ENCODE measurements at places on chromosomes 2 and 18.
A peak's percentile ranks its signal among the peaks of the same experiment; 100 is the strongest.

DNA sequence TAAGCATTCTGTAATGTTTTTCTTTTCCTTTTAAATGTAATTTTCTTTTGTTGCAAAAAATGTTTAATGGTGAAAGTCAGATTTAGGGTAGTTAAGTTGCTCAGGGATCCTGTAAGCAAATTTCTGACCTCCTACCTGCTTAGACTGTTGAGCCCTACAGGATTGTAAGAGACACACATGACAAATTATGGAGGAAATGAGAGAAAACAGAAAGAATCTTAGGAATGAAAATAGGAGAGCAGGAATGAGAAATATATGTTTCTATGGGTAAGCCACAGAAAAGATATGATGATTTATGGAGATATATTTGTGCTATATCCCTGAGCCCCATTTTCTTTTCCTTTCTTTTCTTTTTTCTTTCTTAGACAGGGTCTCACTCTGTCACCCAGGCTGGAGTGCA lies 28.3 kb downstream of the CYBRD1 start:
- no peaks in the 10 kb centered on the region for H3K27me3 ChIP-seq
- H3K4me1 ChIP-seq: no peaks in the 10 kb centered on the region
- DNase-seq: no peak

GRCh38 chr18:24052053-24052452 lies 37.5 kb downstream of the TTC39C start:
- H3K4me3 ChIP-seq: no peak overlapping the region
- H3K36me3 ChIP-seq: no peaks in the 10 kb centered on the region
- no peaks in the 10 kb centered on the region for H3K4me1 ChIP-seq
- no peaks in the 10 kb centered on the region for H3K27me3 ChIP-seq
- no peak for DNase-seq

DNA sequence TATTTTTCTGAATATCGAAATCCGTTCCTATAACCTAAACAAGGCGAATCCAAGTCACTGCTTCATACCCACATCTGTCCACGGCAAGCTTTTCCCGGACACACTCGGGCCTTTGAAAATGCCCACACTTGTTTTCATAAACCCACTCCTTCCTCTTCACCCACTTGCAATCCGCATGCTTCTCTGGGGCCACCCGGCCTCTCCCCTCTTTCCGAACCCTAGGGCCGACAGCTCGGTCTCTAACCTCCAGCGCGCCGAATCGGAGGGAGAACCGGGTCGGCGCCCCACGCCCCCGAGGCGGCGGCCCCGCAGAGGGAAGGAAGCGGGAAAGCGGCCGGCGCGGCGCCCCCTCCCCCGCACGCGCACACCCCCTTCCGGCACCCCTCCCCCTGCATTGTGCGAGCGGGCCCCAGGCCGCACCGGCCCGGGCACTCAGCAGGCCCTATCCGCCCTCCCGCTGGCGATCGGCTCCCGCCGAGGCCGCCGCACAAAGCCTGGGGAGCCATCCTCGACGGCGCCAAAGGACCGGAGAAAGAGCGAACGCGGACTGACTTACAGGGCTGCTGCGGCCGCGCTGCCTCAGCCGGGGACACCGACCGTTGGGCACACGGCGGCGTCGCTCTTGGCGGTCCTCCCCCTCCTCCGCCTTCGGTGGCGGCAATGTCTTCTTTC lies 467 bp downstream of the PUM2 start:
- H3K27ac ChIP-seq: peak overlapping the region; percentile 97
- H3K27me3 ChIP-seq: no peaks in the 10 kb centered on the region
- H3K36me3 ChIP-seq: no peaks in the 10 kb centered on the region
- peak overlapping the region; percentile 97 for H3K4me3 ChIP-seq
- no peaks in the 10 kb centered on the region for H3K4me1 ChIP-seq

GRCh38 chr2:122635686-122636085 lies 880.2 kb downstream of the TSN start:
- H3K27ac ChIP-seq: no peak overlapping the region
- no peaks in the 10 kb centered on the region for H3K27me3 ChIP-seq
- H3K4me1 ChIP-seq: no peaks in the 10 kb centered on the region

- DNase-seq: no peak
- H3K4me1 ChIP-seq: no peaks in the 10 kb centered on the region
- H3K4me3 ChIP-seq: no peak overlapping the region
- no peaks in the 10 kb centered on the region for H3K27me3 ChIP-seq
- H3K27ac ChIP-seq: no peak overlapping the region
- H3K36me3 ChIP-seq: no peaks in the 10 kb centered on the region
Observed at GRCh38 chr2:83063511-83063910, 1395.6 kb downstream of the SUCLG1 start.

DNA sequence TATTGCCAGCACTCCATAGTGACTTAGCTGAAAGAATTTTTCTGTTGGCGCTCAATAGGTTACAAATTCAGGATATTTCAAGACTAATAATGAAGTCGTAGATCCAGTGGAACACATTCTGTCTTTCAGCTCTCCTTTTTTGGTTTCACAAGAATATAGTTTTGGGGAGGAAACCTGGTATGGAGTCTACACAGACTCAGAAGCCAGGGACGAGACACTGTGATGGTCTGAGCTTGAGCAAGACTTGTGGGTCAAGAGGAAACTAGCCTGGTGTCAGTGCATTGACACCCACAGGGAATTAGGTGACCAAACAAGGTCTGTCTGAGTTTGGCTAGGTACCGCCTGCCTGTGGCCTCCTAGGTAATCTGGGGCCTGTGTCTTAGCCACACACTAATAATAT lies 26.9 kb downstream of the ARL4C start:
- H3K4me3 ChIP-seq: no peak overlapping the region
- no peaks in the 10 kb centered on the region for H3K36me3 ChIP-seq
- DNase-seq: no peak
- no peak overlapping the region for H3K27ac ChIP-seq
- no peaks in the 10 kb centered on the region for H3K4me1 ChIP-seq

GRCh38 chr2:23346781-23347180 lies 38.2 kb upstream of the KLHL29 start:
- H3K4me3 ChIP-seq: no peak overlapping the region
- DNase-seq: no peak
- H3K4me1 ChIP-seq: no peaks in the 10 kb centered on the region
- no peaks in the 10 kb centered on the region for H3K27me3 ChIP-seq

DNA sequence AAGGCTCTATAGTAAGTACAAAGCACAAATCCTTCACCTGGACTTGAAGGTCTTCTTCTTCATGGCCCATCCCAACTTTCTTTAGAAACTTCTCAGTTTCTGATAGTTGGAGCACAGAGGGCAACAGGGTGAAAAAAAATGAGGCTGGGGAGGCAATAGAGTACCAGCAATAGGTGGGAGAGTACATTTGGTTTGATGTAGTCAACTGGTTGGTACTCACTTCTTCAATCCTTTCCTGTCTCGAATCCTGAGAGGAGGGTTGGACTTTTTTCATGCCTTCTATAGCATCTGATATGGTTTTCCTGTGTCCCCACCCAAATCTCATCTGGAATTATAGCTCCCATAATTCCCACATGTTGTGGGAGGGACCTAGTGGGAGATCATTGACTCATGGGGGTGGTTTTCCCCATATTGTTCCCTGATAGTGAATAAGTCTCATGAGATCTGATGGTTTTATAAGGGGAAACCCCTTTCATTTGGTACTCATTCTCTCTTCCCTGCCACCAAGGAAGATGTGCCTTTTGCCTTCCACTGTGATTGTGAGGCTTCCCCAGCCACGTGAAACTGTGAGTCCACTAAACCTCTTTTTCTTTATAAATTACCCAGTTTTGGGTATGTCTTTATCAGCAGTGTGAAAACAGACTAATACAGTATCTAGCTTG lies 75.9 kb upstream of the LCLAT1 start:
- H3K4me3 ChIP-seq: no peak overlapping the region
- H3K27ac ChIP-seq: no peak overlapping the region
- H3K36me3 ChIP-seq: no peaks in the 10 kb centered on the region

DNA sequence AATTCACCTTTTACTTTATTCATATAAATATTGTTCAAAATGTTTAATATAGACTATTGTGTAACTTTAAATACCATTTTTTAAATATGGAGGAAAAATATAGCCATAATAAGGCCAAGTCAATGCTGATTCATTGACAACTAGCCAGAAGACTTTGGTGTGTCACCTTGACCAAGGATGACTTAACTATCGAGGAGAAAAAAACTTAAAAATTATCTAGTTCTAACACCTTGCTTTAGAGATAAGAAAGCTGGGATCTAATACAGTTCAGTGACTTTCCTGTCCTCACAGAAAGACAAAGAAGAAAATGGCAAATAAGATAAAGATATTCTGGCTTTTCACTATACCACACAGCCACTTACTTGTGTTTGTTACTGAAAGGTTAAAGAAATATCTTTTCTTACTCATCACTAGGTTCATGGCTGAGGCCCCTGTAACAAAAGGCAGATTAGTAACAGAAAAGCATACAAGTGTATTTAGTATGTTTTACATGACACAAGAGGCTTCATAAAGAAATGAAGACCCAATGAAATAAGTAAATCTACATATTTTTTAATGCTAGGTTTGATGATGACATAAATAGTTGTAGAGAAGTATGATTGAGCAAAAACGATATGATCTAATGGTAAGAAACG lies 65.9 kb upstream of the LRRTM1 start:
- no peak overlapping the region for H3K27ac ChIP-seq
- no peaks in the 10 kb centered on the region for H3K4me1 ChIP-seq
- no peaks in the 10 kb centered on the region for H3K36me3 ChIP-seq
- H3K4me3 ChIP-seq: no peak overlapping the region
- no peak for DNase-seq

- DNase-seq: peak; percentile 28
- H3K27ac ChIP-seq: no peak overlapping the region
- H3K36me3 ChIP-seq: no peaks in the 10 kb centered on the region
- no peaks in the 10 kb centered on the region for H3K27me3 ChIP-seq
Observed at GRCh38 chr2:202423139-202423538, 47.0 kb downstream of the BMPR2 start.

DNA sequence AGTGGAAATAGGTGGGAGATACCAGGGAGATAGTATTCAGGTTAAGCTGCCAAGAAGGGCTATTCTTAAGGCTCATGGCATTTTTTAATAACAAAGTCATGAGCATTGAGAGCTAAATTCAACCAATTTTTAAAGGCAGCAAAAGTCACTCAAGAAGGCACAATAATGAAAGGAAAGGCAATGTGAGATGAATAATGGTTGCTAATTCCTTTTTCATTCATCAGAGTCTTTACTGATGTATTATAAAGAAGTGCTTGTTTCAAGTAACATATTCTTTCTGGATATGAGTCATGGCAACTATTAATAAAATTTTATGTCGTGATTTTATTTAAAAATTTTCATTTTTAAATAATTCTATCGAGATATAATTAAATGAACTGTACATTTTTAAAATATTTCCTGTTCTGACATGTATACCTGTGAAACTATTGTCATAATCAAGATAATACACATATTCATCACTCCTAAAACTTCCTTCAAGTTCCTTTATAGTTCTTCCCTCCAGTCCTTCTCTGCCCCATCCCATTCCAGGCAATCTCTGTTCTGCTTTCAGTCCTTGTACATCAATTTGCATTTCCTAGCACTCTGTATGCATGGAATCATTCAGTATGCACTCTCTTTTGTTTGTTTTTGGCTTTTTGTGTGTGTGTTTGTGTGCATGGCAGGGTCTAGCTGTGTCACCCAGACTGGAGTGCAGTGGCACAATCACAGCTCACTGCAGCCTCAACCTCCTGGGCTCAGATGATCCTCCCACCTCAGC lies 40.8 kb downstream of the VWC2L start:
- H3K4me3 ChIP-seq: no peak overlapping the region
- no peak overlapping the region for H3K27ac ChIP-seq
- H3K36me3 ChIP-seq: no peaks in the 10 kb centered on the region
- no peak for DNase-seq
- H3K4me1 ChIP-seq: no peaks in the 10 kb centered on the region

DNA sequence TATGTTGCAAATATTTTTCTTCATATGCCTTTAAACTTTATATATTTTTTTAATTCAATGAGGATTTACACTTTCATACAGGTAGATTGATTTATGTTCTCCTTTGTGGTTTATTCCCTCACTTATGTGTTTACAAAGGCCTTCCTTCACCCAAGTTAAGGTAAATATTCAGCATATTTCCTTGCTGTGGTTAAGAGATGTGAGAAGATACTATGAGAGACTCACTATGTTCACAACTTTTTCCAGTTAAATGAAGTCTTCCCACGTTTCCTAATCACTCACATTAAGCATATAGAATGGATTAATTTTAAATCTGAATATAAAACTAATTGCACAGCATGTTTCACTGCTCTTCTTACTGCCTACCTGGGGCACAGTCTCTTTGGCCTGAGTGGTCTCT lies 597 bp downstream of the PECR start:
- peak overlapping the region; percentile 58 for H3K4me3 ChIP-seq
- peaks cover 9% of the 10 kb centered on the region for H3K4me1 ChIP-seq
- DNase-seq: no peak
- no peak overlapping the region for H3K27ac ChIP-seq
- H3K27me3 ChIP-seq: no peaks in the 10 kb centered on the region

DNA sequence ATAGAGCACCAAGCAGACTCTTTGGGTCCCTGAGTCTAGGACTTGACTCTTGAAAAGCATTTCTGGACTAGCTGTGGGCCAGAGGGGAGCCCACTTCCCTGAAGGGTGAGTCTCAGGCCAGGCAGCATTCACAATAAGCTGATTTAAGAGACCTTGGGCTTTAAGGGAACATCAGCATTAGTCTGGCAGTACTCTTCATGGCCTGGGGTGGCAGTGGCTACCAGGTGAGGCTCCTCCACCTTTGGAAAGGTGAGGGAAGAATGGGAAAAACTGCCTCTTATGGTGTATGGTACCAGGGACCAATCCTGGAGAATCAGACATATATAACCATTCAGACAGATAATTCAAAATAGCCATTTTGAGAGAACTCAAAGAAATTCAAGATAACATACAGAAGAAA lies 599.9 kb upstream of the POU3F3 start:
- no peak for DNase-seq
- no peaks in the 10 kb centered on the region for H3K27me3 ChIP-seq
- H3K27ac ChIP-seq: no peak overlapping the region

DNA sequence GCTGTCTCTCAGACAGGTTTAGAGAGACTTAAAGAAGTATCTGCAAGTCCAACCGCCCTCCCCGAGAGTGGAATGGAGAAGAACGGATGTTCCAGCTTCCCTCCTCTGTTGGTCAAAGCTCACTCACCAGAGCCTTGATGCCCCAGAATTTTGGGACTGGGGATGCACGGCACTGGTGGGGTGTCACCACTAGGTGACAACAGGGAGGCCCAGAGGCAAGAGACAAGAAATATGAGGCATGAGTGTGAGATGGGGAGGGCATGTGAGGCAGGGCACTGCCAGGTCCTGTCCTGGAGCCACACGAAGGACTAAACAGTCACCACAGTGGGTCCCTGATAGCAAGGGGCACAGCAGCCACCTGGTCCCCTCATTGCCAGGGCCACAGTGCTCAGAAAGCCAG lies 35.1 kb upstream of the SH3BP4 start:
- H3K4me1 ChIP-seq: no peaks in the 10 kb centered on the region
- H3K36me3 ChIP-seq: no peaks in the 10 kb centered on the region
- H3K27ac ChIP-seq: no peak overlapping the region
- H3K4me3 ChIP-seq: no peak overlapping the region
- no peak for DNase-seq

DNA sequence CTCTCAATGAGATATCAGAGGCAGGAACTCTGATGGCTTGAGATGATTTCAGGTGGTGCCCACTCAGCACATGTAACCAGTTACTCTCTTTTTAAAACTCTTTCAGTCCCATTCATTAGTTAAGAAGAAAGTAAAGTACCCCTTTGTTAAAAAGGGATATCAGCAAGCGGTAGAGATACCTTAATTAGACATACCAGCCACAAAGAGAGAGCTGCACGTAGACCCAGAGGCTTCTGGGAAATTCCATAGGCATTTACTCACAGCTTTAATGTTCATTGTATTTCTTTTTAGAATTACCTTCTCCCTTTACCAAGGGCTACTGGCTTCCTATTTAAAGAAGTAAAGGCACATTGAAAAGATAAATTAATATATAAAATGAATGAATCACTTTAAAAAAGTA lies 63.3 kb downstream of the LYPD6B start:
- H3K4me1 ChIP-seq: no peaks in the 10 kb centered on the region
- no peak overlapping the region for H3K27ac ChIP-seq
- no peaks in the 10 kb centered on the region for H3K27me3 ChIP-seq
- no peaks in the 10 kb centered on the region for H3K36me3 ChIP-seq
- no peak overlapping the region for H3K4me3 ChIP-seq
- DNase-seq: no peak

Measured in uterus (tissue), 4 donors.